Stimulated activated CD4-positive, alpha-beta T cell treated with anti-CD3 and anti-CD28 coated beads, Interleukin-4, amount 100 ng/mL, for 24 hours (primary cell): ENCODE measurements at places on chromosomes 4 and X.

DNA sequence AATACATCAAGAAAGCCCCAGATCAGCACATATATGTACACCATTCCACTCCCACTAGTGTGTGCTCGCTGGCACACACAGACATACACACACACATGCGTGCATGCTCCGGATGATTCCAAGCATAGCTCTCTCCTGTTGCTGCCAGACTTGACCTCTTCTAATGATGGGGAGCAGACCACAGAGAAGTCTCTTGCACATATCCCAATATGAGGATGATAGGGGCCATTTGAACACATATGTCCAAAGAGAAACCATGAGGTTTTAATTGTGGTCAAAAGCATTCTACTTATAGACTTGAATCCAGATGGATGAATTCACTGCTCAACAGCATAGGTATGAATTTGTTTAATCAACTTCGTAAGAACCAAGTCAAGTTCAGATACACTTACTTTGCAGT lies 214.9 kb downstream of the AFF2 start:
- no peak for DNase-seq

DNA sequence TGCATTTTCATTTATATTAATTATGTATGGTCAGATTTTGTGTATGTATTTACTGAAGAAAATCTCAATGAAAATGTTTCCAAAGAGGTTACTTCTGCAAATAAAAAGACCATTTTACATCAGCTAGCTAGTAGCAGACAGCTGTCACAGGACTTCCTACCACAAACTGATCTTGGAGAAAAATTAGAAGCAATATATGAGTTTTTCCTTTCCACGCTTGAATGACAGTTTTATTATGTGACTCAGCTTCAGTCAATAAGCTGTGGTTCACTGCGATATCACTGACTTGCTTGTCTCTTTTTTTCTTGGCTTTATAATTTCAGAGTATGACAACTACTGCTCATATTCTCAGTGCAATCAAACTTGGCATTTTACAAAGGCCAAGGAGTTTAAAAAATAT lies 787.4 kb upstream of the GALNTL6 start:
- DNase-seq = no peak

DNA sequence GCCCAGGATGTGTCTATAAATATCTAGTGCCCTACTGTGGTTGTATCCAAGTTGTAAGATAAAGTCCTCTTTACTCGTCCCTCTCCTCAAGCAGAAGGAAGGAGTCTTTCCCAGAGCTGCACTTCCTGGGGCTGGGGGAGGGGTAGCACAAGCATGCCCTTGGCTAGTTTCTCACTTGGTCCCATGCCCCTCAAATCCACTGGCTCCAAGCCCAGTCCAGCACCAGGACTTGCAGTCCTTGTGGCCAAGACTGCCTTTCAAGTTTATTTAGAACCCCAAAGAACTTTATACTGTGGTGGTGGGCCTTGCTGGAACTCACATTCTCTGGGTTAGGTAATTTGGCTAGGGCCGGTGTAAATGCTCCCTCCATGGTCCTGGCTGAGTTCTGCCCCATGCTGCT lies 43.2 kb upstream of the SLC10A4 start:
- no peak for DNase-seq

GRCh38 chr4:29046781-29047180 lies 1673.4 kb upstream of the PCDH7 start:
- no peak for DNase-seq

GRCh38 chr4:139975830-139976272 lies 178.1 kb downstream of the MAML3 start:
- no peak for DNase-seq

GRCh38 chr4:176538217-176538925 lies 218.6 kb downstream of the SPCS3 start:
- DNase-seq = no peak

DNA sequence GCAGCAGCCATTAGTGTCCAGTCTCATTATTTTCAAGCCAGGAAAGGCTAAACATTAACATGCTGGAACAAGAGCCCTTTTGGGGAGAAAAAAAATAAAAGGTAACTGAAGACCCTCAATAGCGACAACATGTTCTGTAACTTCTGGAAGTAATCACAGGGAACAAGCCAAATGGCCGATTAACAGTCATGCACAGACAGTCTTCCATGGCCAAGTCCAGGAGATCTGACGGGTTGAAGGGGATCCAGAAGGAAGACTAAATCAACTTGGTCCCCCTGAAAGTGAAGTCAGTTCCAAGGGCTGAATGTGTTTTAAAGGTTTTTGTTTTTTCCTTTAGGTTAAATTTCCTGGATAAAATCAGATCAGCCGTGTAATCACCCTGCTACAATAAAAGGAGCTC lies 52.5 kb downstream of the LNX1 start:
- no peak for DNase-seq

DNA sequence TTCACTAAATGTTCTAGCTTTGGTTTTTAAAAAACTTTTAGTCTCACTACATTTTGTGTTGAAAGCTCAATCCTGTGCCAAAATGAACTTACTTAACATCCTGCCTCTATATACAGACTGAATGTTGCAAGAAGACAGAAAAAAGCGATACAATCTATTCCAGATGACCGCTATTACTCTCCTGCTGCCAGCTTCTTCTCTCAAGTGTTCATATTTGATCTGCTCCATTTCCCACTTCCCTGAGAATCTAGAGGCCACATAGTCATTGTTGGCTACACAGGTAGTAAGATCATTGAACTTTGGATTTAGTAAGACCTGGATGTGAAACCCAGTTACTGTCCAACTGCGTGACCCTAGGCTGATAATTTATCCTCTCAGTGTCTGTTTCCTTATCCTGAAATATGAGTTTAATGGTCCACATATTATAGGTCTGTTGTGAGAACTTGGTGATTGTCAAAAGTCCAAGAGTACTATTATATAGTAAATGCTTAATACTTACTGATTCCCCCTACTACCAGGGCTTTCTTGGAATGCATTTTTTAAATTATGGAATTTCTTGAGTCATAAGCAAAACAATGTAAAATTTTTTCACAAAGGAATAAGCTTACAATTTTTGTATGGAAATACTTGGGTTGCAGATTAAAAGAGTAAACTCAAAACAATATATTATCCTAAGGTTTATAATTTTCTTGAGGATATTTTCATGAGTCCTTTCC lies 976.8 kb upstream of the ADGRL3 start:
- DNase-seq = no peak

DNA sequence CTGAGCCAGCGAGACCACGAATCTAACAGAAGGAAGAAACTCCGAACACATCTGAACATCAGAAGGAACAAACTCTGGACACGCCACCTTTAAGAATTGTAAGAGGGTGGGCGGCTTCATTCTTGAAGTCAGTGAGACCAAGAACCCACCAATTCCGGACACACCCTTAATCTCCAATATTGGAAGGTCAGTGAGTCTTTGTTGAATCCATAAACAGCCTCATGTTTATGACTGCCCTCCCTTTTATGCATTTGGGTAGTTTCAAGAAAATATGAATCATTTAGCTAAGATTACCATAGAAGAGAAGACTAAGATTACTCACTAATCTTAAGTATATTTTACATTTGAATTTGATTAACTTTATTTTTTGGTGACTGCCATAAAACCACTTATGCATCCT lies 48.5 kb downstream of the VCX2 start:
- DNase-seq = no peak

GRCh38 chr4:55087913-55088260 lies 37.5 kb downstream of the KDR start:
- DNase-seq = no peak

DNA sequence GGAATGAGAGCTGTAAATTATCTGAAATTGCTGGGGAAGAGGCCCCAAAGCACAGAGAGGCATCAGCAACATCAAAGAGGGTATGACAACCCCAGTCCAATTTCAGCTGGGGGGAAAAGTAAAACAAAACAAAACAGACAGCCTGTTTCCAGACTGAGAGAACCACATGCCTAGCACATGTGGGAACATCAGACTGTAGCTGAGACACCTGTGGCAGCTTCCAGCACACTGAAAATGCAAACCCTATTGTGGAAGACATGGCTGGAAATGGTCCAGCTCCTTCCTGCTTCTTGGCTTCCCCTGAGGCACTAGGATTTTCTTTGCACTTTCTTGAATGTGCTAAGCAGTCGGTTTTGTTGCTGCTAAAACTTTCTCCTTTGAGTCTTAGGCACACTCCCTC lies 240.9 kb upstream of the STS start:
- no peak for DNase-seq

DNA sequence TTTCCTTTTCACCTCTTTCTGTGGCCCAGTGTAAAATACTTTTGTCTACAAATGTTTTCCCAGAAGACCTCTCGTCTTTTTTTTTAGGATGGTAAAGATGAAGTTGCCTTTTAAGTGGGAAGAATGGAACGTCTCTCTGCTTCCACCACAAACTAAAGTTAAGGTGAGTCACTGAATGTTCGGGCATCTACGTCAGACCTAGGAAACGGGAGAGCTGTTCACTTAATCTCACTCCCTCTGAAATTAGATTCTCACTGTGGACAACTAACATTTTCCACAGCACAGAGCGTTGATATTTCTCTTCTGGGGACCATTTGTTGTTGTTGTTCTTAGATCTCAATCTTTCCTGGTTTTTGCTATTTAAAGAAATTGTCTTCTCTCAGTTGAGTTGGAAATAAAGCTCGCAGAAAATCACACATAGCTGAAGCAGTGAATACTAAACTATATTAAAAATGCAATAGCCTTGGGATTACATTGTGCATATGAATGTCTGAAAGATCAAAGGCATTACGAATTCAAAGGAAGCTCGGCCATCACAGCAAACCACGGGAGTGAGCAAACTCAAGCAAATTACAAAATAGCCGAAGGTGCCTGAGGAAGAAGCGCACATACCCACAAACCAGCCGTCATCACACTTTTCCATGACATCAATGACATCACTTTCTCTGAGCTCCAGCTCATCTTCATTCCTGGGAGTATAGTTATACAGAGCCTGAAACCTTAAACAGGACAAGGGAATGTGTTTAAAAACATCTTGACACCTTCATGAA lies 53.9 kb upstream of the PDLIM3 start:
- DNase-seq = no peak

GRCh38 chr4:150385606-150386005 lies 196.3 kb upstream of the MAB21L2 start:
- no peak for DNase-seq

DNA sequence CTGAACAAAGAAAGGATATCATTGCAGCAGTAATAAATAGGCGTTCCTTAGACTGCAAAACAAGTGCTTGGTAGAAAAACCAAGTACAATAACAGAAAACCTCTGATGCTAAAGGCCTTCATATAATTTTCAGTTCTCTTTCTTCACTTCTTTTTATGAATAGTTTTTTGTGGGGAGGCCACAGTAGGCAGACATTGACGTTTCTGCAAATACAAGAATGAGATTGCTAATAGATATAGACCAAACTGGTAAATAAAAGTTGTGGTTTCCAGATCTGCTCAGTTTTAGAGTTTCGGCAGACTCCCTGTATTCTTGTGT lies 57.0 kb upstream of the RAP1GDS1 start:
- DNase-seq = no peak

GRCh38 chr4:173056710-173057109 lies 111.9 kb upstream of the GALNT7 start:
- DNase-seq = no peak

DNA sequence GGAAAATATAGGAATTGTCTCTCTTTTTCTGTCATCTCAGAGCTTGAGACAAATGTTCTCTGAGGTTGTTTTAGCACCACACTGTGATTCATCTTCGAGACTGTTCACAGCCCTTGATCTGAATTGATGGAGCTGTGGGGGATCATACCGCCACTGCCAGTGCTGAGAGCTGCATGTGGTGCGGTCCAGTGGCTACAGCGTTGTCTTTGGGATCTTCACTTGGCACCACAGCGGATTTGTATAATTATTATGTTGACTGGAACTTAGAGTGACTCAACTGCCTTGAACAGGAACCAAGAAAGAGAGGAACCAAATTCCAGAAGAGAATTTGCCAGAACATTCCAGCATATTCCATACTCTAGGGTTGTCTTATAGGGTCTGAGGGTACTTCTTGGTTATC lies 29.1 kb downstream of the TBL1X start:
- no peak for DNase-seq

DNA sequence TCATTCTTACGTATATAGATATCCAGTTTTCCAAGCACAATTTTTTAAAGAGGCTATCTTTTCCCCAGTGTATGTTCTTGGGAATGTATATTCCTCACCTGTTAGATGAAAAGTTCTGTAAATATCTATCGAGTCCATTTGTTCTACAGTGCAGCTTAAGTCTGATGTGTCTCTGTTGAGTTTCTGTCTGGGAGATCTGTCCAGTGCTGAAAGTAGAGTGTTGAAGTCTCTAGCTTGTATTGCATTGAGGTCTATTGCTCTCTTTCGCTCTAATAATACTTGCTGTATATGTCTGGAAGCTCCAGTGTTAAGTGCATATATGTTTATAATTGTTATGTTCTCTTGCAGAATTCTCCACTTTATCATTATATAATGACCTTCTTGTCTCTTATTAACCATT lies 373.1 kb downstream of the PPARGC1A start:
- DNase-seq = no peak

DNA sequence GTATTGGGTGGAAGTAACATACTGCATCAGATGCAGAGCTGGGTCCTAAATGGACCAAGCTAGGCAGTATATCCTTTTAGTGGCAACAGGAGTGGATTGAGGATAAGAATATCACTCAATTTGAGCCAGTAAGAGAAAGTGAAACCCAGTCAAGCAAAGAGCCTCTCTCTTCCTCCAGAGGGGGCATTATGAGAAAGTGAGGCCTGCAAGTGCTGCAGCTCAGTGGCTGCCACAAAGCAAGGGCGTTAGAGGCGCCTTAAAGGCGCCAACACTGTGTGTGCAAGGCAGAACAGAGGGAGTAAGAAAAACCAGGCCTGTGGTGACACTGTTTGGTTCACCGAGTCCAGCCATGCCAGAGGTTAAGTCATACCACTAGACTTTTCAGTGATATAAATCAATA lies 17.5 kb downstream of the STX18 start:
- DNase-seq = peak; percentile 13

- DNase-seq = no peak
These were observed 954.5 kb upstream of the IGFBP7 start for GRCh38 chr4:58064653-58065052.

- peak; percentile 47 for DNase-seq
These were observed at the start of gene EFHC2 for GRCh38 chrX:44343412-44344141. TSS of gene EFHC2 (minus strand) at chrX:44343672. CDS start at chrX:44343588, 84 bp downstream.

- DNase-seq = no peak
These were observed 15.9 kb downstream of the MID1IP1 start for GRCh38 chrX:38817004-38817703.
